ENCODE measurements at places on chromosomes 16 and 17. TPM values are rescaled to one million over a fixed set of nuclear protein-coding genes. Genes with fewer than 3 reads are reported as not detected.

- DNase-seq: no peak
Measured at GRCh38 chr16:85991856-85992255, 92.9 kb downstream of the IRF8 start.

The KRT39 gene
- not detected for total RNA-seq

- DNase-seq: peak; percentile 40
Measured at GRCh38 chr17:45429339-45430005, 3.2 kb downstream of the ARHGAP27 start.

GRCh38 chr17:40018211-40019121 lies 3.2 kb downstream of the CSF3 start:
- DNase-seq: peak; percentile 43

- no peak for DNase-seq
Measured at GRCh38 chr16:71912534-71913275, 17.4 kb downstream of the IST1 start.

GRCh38 chr16:14373406-14373805 lies 256.7 kb downstream of the PARN start:
- DNase-seq: no peak

The PLD2 gene
- total RNA-seq: 12.6 TPM

GRCh38 chr16:5045499-5046115 lies 11.9 kb upstream of the NAGPA start:
- DNase-seq: peak; percentile 33

The WNT3 gene
- 1.0 TPM for total RNA-seq

DNA sequence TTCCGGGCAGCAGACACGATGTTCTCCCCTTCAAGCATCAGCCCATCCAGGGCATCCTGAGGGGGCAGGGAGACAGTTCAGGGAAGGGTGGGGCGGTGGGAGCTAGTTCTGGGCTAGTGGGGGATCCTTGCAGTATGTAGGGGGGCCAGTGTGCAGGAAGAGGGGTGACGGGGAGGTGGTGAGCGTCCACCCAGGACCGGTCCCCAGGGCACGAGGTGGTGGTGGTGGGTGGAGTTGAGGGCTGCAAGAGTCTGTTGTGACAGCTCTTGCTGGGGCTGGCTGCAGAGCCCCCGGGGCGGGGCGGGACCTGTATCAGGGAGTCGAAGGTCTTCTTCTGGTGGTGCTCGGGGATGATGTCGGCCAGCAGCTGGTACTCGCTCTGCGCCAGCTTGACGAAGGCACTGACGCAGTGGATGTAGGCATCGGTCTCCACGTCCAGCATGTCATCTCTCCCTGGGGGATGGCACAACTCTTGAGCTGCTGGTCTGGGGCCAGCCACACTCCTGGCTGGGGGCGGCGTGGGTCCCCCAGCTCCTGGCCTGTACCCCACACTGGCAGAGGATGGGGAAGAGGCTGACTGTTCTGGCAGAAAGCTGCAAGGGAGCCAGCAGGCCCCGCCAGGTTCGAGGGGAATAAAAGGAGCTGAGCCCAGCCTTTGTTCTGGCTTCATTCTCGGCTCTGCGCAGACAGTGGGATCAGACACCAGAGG lies 10.0 kb downstream of the ZACN start:
- DNase-seq: no peak

GRCh38 chr16:51880776-51881175 lies 666.2 kb downstream of the TOX3 start:
- no peak for DNase-seq

DNA sequence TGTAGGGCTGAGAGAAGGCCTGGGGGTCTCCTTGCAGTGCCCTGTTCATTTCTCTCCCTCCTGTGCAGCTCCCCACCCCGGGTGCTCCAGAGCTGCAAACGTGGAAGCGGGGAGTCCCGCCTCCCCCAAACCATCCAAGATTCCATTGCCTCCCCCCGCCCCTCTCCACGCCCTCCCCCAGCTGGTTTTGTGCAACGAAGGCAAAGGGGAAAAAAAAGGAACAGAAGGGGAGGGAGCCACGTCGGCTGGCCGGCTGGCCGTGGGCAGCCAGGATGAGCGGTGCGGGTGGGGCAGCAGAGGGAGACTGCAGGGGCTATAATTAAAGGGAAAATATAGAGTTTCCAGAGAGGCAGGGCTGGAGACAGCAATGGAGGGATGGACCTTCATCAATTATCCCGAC lies 1.7 kb upstream of the COL1A1 start:
- peak; percentile 62 for DNase-seq

The KCNAB3 gene
- 0.32 TPM for total RNA-seq

DNA sequence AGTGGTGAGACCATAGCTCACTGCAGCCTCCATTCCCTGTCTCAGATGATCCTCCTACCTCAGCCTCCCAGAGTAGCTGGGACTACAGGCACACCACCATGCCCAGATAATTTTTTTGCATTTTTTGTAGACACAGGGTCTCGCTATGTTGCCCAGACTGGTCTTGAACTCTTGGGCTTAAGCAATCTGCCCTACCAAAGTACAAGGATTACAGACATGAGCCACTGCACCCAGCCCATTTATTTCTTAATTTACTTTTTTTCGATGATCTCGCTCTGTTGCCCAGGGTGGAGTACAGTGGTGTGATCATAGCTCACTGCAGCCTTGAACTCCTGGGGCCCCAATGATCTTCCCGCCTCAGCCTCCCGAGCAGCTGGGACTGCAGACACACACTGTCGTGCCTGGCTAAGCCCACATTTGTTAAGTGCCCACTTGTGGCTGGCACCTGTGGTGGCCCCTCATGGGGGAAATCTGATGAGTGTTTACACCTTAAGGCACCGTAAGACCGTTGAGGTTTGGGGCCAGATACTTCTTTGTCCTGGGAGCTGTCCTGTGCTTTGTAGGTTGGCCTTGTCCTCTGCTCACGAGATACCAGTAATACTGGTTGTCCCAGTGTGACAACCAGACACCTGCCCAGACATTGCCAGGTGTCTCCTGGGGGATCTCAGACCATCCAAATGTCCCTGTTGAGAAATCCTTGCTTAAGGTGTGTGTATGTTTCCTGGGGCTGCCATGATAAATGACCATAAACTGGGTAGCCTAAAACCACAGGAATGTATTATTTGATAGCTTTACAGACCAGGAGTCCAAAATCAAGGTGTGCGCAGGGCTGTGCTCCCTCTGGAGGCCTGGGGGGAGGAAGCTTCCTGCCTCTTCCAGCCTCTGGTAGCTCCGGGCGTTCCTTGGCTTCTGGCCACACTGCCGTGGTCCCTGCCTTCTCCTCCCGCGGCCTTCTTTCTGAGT lies 141.4 kb upstream of the GSE1 start:
- DNase-seq: no peak

DNA sequence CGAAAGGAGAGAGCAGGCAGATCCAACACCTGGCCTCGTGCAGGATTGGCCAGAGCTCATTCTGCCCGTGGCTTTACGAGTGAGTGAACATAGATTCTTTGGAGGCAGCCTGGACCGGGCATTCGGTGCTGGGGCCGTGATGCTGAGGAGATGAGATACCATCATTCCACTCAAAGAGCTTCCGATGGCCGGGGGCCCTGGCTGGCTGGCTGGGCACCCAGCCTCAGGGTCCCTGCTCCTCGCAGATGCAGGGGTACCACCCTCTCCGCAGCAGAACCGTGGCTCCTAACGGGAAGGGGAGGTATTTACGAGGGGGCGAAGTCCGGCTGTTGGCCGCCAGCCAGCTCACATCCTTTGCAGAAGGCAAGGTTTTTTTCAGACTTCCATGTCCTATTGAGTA lies 66.1 kb upstream of the FOXF1 start:
- no peak for DNase-seq

- DNase-seq: no peak
Measured at GRCh38 chr17:73624496-73624988, 19.7 kb downstream of the SDK2 start.

DNA sequence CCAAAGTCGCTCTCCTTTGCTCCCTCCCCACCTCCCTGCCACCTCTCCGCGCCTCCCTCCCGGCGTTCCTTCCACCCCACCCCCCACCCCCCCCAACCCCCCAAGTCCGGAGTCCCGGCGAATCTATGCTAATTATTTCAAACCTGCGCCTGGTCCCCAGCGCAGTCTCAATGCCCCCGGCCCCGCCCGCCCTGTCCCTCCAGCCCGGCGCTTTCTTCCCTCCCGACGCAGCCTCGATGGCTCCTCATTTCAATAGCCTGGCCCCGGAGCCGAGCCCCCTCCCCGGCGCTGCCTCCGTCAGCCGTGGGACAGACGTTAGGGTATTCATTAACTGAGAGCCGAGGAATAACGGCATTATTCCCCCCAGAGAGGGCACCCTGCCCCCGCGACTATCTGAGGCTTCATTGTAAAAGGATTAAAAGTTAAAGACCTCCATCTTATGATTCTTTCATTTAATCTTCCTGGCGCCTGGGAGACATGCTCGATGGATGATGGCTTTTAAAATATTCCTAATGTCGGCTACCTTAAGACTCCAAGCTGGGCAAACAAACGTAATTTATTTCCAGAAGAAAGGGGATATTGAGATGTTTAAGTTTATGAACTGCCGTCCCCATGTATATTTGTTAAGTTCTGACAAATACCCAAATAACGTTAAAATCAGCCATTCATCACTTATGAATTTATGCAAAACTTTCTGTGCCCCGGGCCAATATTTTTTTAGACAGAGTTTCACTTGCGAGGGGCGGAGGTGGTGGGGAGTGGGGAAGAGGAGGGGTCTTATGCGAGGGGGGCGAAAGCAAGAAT lies 3.4 kb downstream of the NOG start:
- no peak for DNase-seq

DNA sequence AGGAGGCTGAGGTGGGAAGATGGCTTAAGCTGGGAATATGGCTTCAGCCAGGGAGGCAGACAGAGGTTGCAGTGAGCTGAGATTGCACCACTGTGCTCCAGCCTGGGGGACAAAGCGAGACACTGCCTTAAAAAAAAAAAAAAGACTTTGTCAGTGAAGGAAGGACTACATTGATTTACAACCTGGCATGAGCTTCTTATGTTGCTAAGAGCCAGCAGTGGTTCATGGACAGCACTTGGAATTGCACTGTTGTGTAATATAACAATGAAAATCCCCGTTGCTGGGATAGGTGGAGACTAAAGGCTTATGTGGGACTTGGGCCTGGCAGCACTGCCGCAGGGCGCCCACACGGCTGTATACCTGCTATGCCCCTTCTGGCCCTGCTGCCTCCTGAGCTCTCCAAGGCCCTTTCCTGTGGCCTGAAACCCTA lies 14.1 kb upstream of the SLC16A5 start:
- no peak for DNase-seq

The PRM2 gene
- total RNA-seq: not detected

GRCh38 chr17:83191388-83192160 lies 112.2 kb downstream of the METRNL start:
- DNase-seq: peak; percentile 21

The GPRC5C gene
- total RNA-seq: 37.2 TPM

GRCh38 chr16:55588799-55589198 lies 22.3 kb downstream of the CAPNS2 start:
- DNase-seq: no peak

GRCh38 chr17:16398270-16399267 lies 16.8 kb upstream of the TRPV2 start:
- DNase-seq: peak; percentile 13

DNA sequence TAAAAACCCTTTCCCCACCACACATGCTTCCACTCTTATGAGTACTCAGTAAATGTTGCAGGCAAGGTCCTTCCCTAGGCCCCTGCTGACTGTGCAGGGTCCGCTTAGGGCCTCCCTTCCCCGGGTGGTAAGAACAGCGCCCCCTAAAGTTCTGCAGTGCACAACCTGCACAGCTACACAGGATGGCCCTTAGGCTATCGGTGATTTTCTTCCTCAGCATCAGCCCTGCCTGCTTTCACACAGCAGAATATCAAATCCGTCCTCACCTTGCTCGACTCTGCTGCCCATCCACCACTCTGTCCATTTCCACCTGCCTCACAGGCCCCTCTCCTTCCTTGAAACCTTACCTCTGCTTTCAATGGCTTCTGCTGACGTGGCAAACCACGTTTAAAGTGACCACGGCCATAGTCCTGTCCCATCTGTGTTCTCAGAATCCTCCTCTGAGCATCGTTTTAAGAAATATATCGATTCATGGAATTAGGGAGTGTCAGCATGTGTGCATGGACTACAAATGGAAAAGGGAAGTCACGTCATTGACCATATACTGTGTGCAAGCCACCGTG lies 51.4 kb upstream of the TMEM132E start:
- DNase-seq: no peak

- no peak for DNase-seq
Measured at GRCh38 chr16:50953290-50953689, 197.8 kb downstream of the SALL1 start.

- no peak for DNase-seq
Measured at GRCh38 chr16:87960852-87961251, 9.6 kb downstream of the BANP start.

All from Right ventricle myocardium inferior (tissue), 1 donor.